Inflammatory macrophage (primary cell): ENCODE measurements at places on chromosomes 7 and 10.
A peak's percentile ranks its signal among the peaks of the same experiment; 100 is the strongest.

DNA sequence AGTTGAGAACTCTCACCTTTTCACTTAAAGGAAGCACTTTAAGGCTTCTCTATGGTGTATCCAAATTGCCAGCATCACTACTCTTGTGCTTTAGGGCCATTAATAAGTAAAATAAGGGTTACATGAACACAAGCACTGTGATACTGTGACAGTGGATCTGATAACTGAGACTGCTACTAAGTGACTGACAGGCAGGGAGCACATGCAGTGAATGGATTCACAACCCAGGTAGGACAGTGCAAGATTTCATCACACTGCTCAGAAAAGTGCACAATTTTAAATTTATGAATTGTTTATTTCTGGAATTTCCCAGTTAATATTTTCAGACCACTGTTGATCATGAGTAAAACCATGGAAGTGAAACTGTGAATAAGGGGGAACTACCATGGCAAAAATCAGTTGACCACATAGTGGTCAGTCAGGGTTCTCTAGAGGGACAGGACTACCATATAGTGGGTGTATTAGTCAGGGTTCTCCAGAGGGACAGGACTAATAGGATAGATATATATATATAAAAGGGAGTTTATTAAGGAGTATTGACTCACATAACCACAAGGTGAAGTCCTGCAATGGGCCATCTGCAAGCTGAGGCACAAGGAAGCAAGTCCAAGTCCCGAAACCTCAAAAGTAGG lies 20.9 kb upstream of the CYP51A1 start:
- DNase-seq = peak; percentile 34

- no peak for DNase-seq
Measured at GRCh38 chr7:157857578-157858075, 520.8 kb downstream of the DNAJB6 start.

DNA sequence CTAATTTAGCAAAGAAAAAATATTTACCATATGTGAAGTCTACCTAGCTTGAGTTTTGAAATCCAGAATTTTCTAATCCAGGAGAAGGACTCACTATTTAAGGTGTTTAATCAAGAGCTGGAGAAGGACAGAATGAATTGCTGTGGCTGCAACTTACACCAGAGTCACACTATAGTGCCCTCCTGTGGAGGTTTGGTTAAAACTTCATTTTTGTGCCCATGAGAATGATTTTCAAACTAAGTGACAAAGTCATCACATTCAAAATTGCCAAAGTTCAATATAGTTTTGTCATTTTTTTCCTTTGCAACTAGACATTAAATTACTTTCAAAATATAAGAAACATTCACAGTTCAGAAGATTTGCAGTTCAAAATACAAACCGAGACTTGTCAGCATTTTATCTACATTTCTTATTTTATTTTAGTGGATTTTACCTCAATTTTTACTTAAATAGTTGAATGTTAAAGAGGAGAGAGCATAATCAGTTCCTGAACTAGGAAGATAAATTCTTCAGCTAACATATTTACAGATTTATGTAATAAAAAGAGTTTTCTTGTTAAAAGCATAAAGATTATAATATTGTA lies 70.7 kb downstream of the CABCOCO1 start:
- DNase-seq = peak; percentile 51

GRCh38 chr7:120805636-120806388 lies 52.1 kb downstream of the TSPAN12 start:
- DNase-seq = peak; percentile 56
